ENCODE measurements at places on chromosomes 12 and 14.
A peak's percentile ranks its signal among the peaks of the same experiment; 100 is the strongest.

DNA sequence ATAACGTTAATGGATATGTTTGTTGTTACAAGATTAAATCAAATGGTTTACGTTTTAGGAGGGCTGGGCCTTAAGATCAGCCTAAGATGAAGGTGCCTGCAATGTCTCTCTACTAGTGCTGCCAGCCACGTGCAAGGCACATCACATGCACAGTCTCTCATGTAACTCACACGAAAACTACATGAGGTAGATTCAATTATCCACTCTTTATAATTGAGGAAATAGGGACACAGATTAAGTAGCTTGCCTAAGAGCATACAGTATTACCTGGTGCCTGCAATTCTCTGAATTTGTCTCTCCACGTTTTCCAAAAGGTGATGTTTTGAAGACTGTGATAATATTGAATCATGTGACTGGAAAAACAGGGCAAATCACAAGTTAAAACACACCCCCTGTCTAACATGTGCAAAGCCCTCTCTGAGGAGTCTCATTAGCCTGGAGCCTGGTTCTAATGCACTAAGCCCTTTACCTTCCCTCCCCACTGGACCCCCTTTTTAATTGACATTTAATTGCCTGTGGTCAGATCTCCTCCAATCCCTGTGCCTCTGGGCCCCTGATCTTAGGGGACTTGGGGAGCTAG lies 14.6 kb upstream of the ATP2A2 start:
- DNase-seq = no peak

DNA sequence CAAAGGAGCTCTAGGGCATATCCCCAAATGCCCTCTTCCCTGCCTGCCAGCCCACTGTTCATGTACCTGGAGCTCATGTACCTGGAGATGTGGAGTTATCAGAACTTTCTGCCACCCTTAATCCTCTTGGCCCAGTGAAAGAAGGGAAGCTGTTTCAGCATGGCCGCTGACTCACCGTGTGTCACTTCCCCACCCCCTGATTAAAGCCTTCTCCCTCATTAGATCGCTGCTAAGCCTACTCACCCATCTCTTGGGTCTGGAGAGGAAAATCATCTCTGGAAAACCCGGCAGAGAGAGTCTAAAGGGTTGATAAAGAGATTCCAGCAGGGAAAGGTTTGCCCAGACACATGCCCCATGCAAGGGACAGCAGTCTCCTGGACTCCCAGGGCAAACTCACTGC lies 4.5 kb upstream of the LTBP2 start:
- DNase-seq = no peak

GRCh38 chr12:78194448-78194847 lies 363.8 kb downstream of the NAV3 start:
- peak; percentile 90 for DNase-seq

DNA sequence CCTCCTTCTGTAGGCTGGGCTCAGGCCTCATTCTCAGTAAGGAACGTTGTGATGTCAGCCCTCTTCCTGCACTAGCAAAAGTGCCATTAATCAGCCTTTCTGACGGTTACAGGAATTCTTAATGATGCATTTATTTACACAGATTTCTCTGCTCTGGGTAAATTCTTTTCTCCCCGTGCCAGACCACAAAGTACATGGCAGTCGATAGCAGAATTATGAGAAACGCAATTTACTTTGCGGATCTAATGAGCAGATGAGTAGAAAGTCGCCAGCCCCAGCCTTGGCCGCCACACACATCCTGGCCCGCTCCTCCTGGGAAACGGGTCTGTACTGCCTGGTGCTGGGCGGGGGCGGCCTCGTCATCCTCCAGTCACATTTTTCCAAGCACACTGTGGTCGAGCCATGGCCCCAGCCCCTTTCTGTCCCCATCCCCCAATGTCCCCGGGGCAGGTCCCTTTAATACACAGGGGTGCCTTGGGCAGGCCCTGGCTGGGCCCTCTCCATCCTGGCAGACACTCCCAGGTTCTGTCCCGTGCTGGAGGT lies 25.9 kb downstream of the NOC4L start:
- DNase-seq = peak; percentile 47

DNA sequence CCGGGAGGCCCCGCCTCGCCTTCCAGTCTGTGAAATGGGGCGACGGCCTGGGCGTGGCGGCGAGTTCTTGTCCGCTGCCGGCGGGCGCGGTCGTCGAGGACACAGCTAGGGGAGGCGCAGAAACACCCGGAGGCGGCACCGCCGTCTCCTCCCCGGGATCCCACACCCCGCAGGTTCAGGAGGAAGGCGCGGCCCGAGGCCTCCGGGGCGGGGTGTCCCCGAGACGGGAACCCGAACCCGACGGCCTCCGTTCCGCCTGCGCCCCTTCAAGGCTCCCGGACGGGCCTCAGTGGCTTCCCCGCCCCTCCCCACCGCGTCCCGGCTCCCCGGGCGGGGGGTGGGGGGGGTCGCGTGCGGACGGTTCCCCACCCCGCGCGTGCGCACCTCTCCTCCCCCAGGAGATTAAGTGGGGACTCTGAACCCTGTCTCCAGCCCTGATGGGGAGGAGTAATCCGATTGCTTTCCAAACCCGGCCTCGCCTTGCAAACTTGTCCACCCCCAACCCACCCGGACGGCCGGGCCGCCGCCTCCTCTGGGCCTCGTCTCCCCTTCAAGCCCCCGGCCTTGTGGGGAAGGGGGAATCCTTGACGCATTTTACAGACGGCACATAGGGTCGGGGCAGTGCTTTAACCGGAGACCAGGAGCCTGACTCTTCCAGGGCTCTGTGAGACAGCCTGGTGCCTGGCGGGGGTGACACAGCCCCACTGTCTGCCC lies 35.3 kb upstream of the ANKRD9 start:
- DNase-seq = no peak

GRCh38 chr12:67650388-67651131 lies 2.0 kb downstream of the DYRK2 start:
- DNase-seq = no peak

- DNase-seq = no peak
Observed at GRCh38 chr12:64124511-64125197, 97.4 kb downstream of the KICS2 start.

- DNase-seq = no peak
Observed at GRCh38 chr14:99001241-99001640, 270.8 kb downstream of the BCL11B start.

DNA sequence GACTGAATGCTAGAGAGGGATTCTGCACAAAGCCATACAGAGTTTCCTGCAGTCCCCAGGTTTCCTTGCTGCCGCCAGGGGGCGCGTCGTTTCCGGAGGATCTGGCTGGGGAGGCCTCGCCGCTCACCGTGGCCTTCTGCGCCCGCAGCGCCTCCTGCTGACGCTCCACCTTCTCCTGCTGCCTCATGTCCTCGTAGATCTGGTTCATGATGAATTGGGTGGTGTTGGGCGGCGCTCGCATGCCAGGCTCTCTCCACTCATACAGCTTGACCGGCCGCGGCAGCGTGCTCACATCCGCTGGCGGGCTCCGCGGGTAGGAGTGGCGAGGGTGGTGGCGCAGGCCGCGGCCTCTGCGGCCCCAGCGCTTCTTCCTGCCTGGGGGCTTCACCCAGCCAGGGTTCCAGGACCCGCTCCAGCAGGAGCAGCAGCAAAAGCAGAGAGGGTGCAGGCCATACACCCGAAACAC lies 987 bp downstream of the CCER1 start:
- DNase-seq = no peak

DNA sequence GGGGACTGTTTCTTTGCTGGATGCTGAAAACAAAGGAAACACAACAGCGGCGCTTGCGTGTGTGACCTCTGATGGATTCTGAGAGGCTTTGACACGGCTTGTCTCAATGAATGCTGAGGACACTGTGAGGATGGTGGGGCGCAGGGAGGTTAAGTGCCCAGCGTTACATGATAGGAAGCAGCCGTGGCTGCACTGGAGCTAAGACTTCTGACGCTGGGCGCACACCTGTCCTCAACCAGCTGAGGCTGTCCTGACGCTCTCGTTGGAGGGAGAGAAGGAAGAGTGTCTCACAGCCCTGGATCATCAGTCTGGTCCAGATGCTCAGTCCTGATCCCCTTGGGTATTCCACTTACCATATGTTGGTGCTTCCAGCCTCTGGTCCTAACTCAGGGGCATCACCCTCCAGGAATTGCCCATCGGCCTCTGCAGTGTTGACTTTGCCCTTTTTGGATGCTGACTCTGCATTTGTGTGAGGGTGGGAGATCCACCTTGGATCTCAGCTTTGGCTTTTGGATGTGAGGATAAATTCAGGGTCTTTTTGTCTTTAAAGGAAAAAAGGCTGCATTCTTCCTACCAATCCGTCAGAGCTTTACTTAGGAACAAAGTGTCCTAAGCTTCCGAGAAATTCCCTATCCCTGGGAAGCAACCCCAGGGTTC lies 125.2 kb downstream of the ZNF664 start:
- DNase-seq = no peak

DNA sequence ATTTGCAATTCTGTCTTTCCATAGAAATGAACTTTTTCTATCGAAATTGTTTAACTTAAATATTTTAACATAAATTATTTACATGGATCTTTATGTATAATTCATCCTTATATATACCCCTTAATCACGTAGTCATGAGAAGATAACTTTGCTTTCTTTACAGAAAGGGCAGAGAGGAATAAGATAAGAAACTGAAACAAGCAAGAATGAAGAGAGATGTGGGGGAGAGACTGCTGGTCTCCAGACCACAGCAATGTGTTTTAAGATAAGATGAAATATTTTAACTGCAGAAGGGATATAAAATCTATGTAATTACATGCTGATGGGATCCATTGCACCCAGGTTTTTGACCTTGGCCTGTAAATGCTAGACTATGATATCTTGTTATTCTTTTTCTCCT lies 34.7 kb upstream of the DNM1L start:
- no peak for DNase-seq

GRCh38 chr12:45907955-45908354 lies 82.4 kb downstream of the SCAF11 start:
- DNase-seq = no peak

- no peak for DNase-seq
Observed at GRCh38 chr12:31897781-31898503, 61.3 kb upstream of the RESF1 start.

- no peak for DNase-seq
Observed at GRCh38 chr14:95362138-95362494, 42.4 kb upstream of the CLMN start.

DNA sequence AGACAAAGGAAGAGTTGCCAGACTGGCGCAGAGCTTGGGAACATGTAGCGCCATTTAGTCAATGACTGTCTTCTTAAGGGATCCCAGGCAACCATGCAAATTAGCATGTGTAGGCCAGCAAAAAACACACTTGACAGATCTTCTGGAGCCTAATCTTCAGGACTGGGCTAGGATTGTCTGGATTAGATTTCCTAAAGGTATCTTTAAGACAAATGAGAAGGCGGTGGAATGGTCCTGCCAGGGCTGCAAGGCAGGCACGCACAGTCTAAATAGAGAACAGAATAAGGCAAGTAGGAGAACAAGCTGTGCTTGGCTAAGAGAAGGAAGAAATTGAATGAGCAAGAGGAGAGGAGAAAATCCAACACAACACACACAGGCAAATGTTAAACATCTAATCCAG lies 80.0 kb downstream of the CIT start:
- DNase-seq = no peak

DNA sequence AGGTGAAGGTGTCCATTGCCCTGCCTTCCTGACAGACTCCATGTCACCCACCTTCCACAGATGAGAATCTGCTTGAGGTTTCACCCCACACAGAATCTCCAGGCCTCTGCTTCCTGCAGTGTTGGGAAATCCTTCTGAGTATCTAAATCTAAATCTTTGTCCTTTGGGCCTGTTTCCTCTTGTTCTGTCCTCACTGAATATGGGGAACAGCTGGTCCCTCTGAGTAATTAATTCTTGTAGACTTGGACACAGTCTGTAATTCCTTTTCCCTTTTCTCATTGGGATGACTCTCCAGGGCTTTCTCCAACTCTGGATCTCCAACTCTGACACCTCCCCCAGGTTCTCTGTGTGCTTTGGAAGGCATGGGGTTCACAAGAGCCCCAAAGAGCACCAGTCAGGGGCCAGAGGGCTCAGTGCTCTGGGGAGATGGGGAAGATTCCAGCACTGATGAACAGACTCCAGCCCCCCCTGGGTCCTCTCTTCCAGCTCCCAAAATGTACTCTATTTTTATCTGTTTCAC lies 2.3 kb upstream of the ACVRL1 start:
- no peak for DNase-seq

DNA sequence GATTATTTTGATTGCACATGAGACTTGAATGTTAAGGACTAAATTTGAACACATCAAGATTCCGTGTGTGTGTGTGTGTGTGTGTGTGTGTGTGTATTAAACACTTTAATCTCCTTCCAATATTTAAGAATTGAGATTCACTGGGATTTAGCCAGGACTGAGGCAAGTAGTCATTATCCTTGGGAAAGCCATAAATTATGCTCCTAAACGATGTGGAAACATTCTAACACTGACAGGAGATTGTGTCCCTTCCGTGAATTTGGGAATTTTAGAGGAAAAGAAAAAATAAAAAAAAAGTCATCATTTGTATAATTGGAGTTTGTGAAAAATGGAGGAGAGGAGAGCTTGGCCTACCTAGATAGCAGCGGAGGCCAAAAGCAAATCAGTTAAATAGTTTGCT lies 212.9 kb downstream of the DUSP6 start:
- DNase-seq = no peak

DNA sequence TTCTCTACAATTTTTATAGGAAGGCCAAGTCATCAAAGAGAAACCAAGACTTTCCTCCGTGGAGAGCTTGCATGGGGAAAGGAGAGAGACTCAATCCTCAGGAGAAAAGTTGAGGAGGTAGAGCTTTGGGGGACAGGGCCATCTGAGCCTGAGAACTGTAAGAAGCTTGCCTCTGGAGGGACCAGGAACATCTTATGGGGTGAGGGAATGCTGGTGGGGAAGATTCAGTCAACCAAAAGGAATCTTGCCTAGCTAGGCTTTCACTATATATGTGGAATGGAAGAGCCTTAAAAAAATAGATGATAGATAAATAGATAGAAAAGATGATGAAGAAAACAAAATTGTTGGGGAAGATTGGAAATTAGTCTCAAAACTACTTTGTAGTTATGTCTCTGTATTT lies 63.5 kb downstream of the DYRK2 start:
- no peak for DNase-seq

Measured in AG04449 (cell line).